ENCODE measurements at places on chromosomes 5 and 9.

- DNase-seq: no peak
Measured at GRCh38 chr9:99762470-99762869, 59.2 kb upstream of the NR4A3 start.

- DNase-seq: no peak
Measured at GRCh38 chr5:40677456-40677855, 2.3 kb upstream of the PTGER4 start.

GRCh38 chr5:82163452-82164175 is 114.5 kb downstream of the RPS23 start:
- DNase-seq: no peak

GRCh38 chr5:141199359-141200235 is at the start of gene PCDHB11:
PCDHB11 (plus strand) TSS chr5:141199627; CDS start chr5:141199775, 148 bp downstream.
- no peak for DNase-seq

DNA sequence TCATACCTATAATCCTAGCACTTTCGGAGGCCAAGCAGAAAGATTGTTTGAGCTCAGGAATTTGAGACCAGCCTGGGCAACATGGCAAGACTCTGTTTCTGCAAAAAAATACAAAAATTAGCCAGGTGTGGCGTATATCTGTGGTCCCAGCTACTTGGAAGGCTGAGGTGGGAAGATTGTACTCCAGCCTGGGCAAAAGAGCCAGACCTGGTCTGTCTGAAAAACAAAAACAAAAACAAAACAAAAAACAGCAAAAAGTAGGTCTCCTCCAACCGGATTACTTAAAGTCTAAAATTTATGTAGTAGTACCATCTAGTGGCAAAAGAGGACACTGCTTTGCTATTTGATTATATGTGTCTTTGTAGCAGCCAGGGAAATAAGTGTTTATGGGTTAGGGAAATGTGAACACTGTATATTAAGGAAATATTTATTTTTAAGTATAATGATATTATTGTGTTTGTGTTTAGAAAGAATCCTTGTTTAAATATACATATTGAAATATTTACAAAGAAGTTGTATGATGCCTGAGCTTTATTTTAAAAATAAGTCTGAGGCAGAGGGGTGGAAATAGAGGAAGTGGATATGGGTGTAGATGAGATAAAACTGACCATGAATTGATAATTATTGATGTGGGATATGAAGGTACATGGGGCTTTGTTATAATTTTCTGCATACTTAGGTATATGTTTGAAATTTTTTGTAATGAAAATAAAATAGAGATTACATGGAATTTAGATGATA is 20.0 kb downstream of the APC start:
- DNase-seq: no peak

- DNase-seq: no peak
Measured at GRCh38 chr9:125255781-125256391, 5.7 kb upstream of the GAPVD1 start.

GRCh38 chr5:92470770-92471169 is 1087.7 kb upstream of the ARRDC3 start:
- no peak for DNase-seq

DNA sequence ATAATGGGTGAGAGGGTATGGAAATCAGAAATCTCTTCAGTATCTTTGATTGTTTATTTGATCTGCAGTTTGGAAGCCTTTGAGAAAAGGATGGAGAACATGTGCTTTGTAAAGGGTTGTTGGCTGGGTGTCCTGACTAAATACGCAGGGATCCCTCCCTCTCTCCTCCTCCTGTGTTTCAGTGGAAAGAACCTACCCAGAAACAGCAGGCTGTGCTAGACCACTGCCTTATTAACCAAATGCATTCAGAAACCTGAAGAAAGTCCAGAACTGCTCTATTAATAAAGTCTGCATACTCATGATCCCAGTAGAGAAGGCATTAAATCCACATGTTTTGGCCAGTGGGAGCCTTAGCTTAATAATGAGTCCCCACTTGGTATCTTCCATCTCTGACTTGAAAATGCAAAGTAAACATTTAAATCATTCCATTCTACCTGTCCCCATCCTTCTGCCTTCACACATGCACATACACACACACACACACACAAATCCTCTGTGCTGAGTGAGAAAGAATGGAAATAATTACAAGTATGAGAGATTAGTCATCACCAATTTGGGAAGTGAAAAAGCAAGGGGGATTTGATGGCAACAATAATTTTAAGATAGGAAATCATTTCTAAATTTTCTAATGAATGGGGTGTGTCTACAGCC is 10.0 kb upstream of the LECT2 start:
- no peak for DNase-seq

DNA sequence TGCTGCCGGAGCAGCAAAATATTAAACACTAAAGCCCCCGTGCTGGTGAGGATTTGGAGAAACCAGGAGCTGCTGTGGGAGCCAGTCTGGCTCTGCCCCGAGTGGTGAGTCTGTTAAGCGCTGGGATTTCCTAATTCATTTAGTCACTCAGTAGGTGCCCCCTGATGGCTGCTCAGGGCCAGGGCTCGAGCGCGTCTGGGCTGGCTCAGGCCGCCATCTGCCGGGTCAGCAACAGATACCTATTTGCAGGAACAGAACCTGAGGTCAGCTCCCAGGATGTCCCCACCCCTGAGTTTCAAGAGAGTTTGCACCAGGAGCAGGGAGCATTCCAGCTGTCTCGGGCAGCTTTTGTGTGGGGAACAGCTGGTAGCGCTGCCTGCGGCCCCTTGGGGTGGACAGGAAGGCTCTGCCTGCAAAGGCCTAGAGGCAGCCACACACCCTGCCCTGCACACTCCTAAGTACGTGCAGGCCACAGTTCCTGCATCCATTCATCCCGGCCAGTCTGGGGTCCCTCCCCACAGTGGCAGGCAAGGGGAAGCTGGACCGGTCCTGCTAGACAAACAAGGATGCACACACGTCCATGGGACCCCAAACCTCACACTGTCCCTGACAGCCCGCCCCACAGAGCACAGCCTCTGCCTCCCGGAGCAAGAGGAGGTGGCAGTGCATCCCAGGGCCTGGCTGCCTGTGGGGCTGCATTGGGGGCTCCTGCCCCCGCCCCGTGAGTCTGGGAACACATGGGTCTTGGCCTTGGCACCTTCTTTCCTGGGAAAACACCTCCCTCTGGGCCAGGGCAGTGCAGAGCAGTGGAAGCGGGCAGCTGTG is 83.7 kb downstream of the ADAMTS2 start:
- DNase-seq: no peak

- no peak for DNase-seq
Measured at GRCh38 chr9:93226819-93227218, 42.9 kb downstream of the WNK2 start.

DNA sequence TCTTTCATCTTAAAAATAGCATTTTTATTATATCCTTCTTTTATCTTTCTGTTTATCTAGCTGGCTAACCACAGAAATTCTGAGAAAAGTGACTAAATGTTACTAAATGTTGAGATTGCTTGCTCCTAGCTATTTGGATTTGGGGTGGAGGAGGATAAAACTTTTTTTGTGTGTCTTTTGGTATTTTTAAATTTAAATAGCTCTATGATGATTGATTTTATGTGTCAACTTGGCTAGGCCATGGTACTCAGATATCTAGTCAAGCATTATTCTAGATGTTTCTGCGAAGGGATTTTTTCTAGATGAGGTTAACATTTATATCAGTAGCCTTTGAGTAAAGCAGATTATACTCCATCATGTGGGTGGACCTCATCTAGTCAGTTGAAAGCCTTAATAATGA is 75.0 kb downstream of the GCNT1 start:
- no peak for DNase-seq

DNA sequence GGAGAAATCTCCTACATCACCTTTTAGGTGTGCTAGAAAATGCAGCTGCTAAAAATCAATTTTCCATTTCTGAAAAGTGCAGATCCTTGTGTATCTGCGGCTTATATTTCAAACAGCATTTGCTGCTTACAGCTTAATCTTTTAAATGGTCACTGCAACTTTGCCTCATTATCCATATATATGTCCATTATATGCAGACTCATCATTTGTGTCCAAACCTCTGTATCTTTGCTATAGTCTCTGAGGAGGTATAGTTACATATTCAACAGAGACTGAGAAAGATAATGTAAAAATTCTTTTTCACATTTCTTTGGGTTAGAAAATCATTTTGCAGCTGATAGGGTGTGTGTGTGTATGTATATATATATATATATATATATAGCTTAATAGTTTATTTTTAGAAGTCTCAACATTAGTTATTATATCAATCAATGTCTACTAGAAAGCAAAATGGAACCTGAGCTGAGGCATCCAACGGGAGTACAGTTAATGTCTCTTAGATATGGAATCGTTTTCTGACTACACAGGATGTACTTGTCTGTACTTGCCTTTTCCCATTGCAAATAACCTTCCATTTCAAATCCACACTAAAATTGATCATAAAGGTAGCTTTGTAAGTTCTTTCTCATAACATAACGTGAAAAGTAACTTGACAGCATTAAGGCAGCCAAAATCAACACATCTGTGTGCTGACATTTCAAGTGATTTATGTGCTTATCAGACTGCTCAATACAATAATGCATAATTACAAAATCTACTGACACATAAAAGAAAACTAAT is 267.0 kb upstream of the HAPLN1 start:
- no peak for DNase-seq

DNA sequence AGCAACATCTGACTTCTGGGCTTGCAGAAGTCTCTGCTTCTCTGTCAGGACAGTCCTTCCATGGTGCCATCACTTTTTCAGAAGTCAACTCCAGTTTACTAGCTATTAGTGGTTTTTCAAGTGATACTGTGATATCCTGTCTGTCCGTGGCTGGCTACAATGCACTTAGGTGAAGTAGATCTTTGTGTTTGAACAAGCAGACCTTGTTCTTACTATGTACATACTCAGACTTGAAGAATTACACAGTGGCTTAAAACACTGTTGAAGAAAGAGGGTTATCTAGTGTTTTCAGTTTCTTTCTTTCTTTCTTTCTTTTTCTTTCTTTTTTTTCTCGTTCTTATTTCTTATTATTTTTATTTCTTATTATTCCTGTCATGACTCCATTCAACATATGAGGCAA is 228.7 kb downstream of the NTRK2 start:
- no peak for DNase-seq

GRCh38 chr5:156271569-156271968 is 55.4 kb upstream of the SGCD start:
- DNase-seq: no peak

DNA sequence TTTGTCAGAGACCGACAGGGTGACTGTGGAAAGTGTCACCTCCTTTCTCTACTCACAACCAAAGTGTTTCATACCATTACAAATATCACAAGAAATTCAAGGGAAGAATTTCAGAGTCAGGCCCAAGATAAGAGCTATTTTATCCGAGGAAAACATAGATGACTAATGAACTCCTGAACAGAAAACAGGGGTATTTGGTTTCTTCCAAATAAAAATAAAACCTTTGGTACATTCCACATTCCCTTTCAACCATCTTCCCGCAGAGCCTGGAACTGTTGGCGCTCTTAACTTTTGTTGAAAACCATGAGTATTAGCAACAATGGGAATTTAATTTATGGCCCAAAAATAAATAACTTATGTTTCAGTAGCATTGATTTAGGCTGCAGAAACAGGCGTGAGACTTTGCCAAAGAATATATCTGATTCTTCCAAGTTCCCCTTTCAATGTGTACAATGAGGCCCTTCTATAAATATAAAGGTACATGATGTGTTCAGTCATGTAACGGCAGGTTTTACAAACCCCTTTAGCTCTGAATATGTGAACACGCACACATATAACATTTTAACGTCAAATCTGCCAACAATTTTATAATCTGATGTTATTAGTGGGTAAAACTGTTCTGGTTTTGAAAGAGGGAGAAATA is 69.5 kb downstream of the RETREG1 start:
- DNase-seq: no peak

DNA sequence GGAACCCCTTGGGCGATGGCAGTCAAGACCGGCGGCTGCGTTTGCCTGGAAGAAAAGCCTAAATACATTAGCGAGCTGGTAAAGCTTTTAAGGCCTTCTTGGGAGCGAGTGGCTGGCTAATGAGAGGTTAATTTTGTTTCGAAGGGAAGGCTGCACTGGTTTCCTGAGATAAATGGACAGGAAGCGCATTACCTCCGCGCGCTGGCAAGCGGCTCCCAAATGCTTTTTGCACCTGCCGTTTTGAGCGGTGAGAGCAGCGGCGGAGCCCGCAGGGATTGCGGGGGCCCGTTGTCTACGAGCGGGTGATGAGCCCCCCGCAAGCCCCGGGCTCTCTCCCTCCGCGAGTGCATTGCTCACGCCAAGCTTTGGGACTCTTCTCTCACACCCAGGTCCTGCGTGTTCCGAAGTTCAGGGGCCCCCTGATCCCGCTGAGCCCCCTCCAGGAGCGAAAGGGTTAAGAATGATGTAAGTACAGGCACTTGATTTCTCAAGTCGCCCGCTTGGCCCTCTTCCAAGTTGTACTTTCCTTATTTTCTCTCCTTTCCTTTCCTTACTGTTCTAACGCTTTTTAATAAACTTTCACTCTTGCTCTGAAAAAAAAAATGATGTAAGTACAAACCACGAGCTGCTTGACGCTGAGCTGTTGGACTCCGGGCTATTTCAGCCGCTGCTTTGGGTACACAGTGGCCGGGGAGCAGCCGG is 3.1 kb upstream of the RGMB start:
- no peak for DNase-seq

- no peak for DNase-seq
Measured at GRCh38 chr9:74120470-74120869, 376.7 kb upstream of the RORB start.

- no peak for DNase-seq
Measured at GRCh38 chr5:8769631-8770030, 776.2 kb downstream of the SEMA5A start.

- no peak for DNase-seq
Measured at GRCh38 chr9:133615186-133615585, 6.0 kb upstream of the FAM163B start.

GRCh38 chr5:67375606-67376005 is 179.0 kb upstream of the CD180 start:
- DNase-seq: no peak

DNA sequence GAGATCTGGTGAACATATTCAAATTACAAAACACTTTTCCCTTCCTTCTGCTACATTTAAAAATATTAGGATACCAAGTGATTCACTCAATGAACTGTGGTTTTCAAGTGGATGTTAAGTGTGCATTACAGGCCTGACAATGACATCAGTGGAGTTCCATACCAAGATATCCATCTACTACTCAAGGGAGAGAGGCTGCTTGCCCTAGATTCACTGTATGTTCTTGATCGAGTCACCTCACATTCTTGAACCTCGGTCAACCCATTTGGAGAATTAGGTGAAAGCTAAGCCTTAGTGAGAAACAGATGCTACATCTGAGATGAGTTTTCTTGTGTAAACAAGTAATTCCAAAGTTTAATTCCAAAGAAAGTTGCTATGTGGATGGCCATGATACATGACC is 142.2 kb downstream of the FGF10 start:
- DNase-seq: no peak

- DNase-seq: no peak
Measured at GRCh38 chr9:92632641-92633040, 37.3 kb downstream of the IPPK start.

GRCh38 chr5:1661311-1661710 is 137.6 kb upstream of the LPCAT1 start:
- DNase-seq: no peak

GRCh38 chr5:103207011-103207410 is 51.6 kb upstream of the MACIR start:
- DNase-seq: no peak
